ENCODE measurements at places on chromosomes 4 and X.
A peak's percentile ranks its signal among the peaks of the same experiment; 100 is the strongest.

DNA sequence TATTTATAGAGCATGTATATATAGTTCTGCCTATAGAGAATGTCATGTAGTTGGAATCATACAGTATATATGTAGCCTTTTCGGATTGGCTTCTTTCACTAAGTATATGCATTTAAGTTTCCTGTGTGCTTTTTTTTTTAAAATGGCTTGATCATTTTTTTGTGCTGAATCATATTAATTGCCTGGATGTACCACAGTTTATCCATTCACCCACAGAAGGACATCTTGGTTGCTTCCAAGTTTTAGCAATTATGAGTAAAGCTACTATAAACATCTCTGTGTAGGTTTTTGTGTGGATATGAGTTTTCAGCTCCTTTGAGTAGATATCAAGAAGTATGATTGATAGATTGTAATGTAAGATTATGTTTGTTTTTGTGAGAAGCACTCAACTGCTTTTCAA is 23.8 kb downstream of the PTTG2 start:
- no peak for DNase-seq

GRCh38 chr4:76690011-76690905 is 207.7 kb downstream of the SOWAHB start:
- DNase-seq: no peak

- no peak for DNase-seq
These were observed 656.3 kb downstream of the RPA4 start for GRCh38 chrX:97539970-97540519.

DNA sequence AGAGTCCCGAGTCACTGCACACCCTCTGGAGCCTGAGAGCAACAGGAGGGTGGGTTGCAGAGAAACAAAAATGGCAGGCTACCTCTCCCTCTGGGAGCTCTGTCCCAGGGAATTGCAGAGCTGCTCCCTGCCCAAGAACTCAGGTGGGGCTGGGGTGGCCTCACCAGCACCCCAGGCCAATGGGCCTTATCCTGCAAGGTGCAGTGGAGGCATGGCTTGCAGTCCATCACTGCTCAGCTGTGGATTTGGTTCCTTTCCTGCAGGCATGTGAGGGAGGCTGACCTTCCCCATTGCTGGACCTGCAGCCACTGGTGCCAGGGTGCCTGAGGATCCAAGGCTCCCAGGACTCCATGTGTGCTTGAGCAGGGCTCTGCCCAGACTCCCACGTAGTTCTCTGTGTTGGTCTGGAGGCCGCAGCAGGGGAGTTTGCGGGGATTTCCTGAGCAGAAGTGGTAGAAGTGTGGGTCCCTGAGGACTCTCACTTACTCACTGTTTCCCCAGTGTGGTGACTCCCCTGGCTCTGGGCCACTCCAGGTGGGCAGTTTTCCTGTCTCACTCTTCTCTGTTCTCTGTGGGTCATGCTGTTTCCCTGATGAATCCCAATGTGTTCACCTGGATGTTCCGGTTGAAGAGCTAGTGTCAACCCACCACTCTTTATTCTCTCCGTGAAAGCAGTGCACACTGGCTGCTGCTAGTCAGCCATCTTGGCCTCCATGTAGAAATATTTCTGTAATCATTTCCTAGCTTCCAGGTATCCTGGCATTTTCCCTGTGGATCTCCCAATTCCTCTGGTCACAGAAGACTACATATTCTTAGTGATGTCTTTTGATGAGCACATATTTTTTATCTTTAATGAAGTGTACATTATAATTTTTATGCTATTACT is 82.3 kb downstream of the ARHGAP24 start:
- DNase-seq: peak; percentile 66

DNA sequence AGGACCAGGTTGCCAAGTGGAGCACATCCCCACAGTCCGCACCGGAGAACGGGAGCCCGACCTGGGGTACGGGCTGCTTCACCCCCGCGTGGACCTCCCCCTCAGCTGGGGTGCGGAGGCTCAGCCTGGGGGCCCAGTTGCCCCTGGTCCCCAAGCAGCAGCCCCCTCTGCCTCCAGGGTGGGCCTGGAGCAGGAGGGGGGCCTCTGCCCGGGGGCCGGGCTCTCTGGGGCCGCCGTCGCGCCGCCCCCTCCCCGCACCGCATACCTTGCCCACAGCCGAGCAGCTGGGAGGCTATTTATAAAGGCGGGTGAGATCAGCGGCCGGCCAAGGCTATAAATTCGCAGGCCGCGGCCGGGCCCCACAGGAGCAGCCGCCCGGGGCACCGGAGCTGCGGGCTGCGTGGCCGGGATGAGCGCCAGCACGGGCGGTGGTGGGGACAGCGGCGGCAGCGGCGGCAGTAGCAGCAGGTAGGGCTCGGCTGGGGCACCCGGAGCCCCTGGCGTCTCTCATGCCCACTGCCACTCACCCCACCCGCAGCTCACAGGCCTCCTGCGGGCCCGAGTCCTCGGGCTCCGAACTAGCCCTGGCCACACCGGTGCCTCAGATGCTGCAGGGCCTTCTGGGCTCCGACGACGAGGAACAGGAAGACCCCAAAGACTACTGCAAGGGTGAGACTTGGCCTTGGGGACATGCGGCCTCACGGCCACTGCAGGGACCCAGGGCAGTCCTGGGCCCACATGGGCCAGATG is at the start of gene SRPK3:
Gene SRPK3 (plus strand): TSS at position 364 of the 750 bp plus-strand sequence. CDS start 46 bp downstream, at position 410.
- no peak for DNase-seq

- no peak for DNase-seq
These were observed 150.6 kb downstream of the GPC3 start for GRCh38 chrX:133834771-133835170.

DNA sequence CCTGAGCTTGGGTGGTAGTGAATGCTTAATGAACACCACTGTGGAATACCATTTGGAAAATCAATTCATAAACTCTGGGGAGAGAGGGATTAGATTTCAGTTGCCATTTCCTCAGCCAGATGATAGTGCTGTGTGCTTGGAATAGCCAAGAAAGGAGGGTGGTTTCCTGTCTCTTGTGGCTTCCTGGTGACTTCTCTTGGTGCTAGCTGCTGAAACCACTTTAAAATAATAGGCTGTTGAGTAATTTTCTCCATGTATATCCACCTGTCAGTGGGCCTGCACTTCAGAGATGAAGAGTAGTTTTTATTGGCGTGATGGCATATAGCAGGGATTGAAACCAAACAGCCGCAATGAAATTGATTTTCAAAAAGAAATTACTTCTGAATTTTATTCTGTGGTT is 11.8 kb downstream of the EDA start:
- no peak for DNase-seq

GRCh38 chrX:123291623-123292022 is 107.5 kb downstream of the GRIA3 start:
- no peak for DNase-seq

- no peak for DNase-seq
These were observed 95.7 kb downstream of the SHISA3 start for GRCh38 chr4:42492962-42493361.

GRCh38 chr4:60744767-60745166 is 455.4 kb upstream of the ADGRL3 start:
- DNase-seq: no peak

DNA sequence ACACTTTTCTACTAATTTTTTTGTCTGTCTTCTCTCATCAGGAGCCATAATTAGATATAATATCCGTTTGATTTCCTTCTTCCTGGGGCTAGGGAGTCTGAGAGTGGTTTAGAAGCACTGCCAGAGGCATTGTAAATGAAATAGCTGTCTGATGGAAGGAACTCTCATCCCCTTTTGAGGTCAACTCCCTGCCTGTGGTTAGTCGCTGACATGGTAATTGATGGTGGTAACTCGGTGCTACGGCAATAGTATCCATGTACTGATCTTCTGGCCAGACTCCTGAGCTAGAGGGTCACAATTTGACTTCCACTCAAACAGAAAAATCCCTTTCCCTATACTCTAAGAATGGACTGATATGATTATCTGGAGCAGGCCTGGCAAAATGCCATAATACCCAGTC is 108.1 kb upstream of the TRPC5 start:
- no peak for DNase-seq

GRCh38 chr4:88713782-88714181 is 16.2 kb upstream of the NAP1L5 start:
- DNase-seq: no peak

GRCh38 chrX:10199212-10199611 is 42.4 kb downstream of the CLCN4 start:
- peak; percentile 85 for DNase-seq

- no peak for DNase-seq
These were observed 838.2 kb downstream of the RAPGEF2 start for GRCh38 chr4:159941076-159941475.

GRCh38 chr4:24655326-24655725 is 71.0 kb upstream of the DHX15 start:
- no peak for DNase-seq

- no peak for DNase-seq
These were observed 79.5 kb upstream of the SLIT2 start for GRCh38 chr4:20172070-20172760.

DNA sequence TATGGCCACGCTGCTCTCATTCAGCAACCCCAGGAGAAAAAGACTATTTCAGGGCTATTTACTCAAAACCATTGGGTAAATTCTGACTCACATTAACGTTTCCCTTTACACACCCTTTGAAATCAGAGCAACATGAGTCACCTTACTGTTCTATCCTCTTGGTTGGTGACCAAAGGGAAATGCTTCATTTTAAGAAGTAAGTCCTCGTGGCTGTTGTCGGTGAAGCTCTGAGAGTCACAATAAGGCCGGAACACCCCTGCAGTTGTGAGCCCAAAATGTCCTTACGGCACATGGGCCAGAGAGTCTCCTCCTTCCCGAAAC is 56.3 kb upstream of the SPRY1 start:
- DNase-seq: peak; percentile 16

DNA sequence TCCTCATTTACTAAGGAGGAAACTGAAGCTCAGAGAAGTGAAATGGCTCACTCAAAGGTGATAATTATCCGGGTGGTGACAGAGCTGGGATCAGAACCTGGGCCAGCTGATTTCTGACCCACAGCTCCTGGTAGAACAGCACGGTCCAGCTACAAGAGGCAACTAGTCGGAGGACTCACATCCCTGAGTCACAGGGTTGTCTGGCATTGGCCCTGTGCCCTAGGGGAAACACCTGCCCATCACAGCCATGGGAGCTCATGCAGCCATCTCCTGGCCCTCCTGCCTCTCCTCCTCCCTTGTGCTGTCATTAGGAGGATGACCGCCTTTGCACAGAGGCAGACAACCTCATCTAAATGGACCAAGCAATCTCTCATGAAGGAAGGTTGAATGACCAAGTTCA is 115.2 kb upstream of the TSPAN5 start:
- no peak for DNase-seq

- no peak for DNase-seq
These were observed 10.5 kb upstream of the NDUFC1 start for GRCh38 chr4:139312552-139313332.

DNA sequence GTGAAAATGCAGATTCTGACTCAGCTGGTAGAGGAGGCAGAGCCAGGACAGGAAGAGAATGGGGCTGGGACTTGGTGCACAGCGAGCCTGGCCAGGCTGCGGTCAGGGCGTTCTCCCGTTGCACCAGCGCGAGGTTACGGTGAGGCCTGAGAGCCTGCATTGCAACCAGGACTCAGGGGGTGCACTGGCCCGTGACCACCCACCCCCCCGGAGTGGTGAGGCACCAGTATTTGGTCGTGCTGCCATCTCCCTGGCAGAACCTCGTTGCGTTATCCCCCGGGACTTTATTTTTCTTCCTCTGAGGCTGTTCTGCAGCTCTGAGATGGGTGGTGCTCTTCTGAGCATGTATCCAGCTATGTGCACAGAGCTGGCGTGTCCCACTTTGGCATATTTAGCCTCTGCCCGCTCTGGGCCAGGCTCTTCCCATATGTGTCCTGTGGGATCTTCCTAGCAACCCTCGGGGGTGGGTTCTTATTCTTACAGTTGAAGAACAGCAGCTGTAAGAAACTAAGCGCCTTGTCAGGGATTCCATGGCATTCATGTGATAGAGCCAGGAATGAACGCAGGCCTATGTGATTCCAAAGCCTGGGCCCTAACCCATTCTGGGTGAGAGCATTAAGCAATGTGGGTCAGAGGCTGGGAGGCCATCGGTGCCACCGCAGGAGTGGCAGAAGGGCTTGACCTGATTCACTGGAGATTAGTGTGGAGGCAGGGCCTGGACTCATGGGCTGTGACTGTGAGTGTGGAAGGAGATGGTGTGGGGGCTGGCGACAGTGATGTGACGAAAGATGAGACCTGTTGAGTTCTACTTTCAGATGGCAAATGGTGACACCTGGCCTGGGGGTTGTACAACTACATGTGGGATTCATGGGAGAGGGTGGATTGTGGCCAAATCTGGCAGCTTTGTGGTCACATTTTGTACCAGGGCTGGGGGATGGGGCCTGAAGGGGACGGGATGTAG is 3.1 kb downstream of the TADA2B start:
- DNase-seq: no peak

GRCh38 chrX:31316340-31316991 is 244.6 kb upstream of the FTHL17 start:
- no peak for DNase-seq

DNA sequence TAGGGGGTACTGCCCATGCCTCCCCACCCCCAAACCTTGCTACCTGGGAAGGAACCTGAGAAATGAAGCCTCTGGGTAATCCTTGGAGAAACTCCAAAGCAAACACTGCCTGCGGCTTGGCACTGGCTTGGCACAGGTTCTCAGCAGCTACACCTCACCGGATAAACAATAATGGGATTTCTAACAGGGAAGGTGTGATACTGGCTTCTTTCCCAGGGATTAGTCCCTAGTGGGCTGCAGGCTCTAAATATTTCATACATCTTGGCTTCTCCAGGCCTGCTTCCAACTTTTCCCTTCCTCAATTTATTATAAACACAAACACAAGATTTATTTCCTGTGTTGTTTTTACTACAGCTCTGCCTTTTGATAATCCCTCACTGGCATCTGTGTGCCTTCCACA is 12.5 kb downstream of the SEC24D start:
- DNase-seq: no peak

GRCh38 chrX:121886557-121886956 is 839.1 kb downstream of the GLUD2 start:
- DNase-seq: no peak
